ENCODE measurements at places on chromosomes 6 and 20.

GRCh38 chr20:64223526-64224067 lies 32.0 kb upstream of the PCMTD2 start:
- no peak for DNase-seq

DNA sequence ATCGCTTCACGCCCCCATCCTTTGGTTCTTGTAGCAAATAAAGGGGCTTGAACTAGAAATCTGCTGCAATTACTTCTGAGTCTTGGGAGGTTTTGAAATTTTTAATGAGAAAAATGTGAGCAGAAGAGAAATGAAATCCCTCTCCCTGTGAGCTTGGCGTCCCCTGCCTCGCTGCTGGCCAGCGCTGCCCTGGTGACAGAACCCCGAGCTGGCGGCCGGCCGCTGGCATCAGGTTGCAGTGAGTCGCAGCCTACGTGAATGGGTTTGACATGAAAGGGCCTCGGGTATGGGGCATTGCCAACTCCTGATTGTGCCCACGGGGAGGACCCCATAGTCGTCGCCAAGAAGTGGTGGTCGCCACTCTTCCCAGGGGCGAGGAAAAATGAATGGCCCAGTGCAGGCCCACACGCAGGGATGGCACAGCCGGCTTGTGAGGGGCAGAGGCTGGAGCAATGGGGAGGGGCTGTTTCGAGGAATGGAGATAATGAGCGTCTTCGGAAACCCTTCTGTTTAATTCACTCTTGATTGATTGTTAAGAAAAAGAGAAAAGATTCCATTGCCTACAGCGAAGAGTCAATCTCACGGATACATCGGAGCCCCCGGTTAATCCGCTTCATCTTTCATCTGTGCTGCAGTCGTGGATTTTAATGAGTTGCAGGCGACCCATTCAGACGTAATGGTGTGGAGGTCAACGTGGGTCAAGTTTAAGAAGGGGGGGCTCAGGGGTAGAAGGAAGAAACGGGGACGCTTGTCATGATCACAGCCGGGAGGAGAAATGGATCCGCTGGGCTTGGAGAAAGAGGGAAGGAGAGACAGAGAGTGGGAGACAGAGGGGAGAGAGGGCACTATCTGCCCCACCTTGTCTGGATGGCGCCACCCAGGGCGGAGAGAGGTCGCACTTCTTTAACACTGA lies 380.1 kb downstream of the THBS2 start:
- DNase-seq: no peak

GRCh38 chr20:60935971-60936370 lies 316.1 kb upstream of the CDH4 start:
- DNase-seq: no peak

DNA sequence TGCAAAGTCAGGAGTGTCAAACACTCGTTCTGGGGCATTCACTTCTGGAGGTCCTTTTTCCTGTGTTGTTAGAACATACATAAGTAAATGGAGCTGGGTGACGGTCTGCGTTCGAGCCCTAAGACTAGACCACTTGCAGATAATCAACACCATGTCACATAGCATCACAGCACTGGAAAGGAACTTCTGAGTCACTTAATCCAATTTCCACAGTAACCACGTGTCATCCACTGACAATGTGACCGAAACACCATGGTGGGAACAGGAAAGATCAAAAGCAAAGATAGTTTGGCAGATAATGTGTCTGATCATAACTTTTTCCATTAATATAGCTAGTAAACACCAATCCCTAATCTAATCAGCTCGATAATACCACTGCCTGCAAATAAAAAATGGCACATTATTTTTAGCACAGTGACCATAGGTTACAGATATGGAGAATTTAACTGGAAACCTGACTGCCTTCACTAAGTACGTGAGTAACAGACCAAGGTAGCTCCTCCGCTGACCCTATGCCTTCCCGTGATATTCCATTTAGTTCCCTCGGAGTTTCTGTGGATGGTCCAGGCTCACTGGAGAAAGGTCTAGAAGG lies 34.8 kb downstream of the WRNIP1 start:
- DNase-seq: no peak

DNA sequence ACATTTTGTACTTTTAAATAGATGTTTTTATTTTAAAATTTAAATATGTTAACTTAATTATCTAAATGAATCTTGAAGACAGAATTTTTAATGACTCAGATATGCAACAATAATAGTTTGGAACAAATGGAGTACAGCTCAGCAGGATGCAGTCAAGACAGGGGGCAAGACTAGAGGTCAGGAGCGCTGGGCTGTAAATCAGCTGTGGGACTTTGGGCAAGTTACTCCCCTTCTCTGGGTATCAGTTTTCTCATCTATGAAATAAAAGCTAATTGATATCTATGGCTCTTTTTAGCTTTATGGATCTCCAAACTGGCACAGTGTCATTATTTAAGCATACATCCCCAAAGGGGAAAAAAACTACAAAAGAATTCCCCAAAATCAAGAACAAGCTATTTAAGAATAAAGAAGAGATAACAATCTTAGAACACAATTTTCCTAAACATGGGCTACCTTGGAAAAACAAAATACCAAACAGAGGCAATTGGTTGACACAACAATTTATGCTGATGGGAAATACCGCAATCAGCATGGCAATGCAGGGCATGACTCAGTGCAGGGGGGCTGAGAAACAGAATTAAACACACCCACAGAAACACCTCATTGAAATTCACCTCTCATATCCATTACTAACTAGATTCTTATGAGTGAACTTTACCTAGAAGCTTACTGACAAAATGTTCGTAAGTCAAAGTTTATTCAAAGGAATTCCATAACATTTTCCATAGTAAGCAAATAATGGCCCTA lies 188.2 kb downstream of the SIM1 start:
- DNase-seq: no peak
